GM04504 (cell line): ENCODE measurements at places on chromosomes 1 and 21.

DNA sequence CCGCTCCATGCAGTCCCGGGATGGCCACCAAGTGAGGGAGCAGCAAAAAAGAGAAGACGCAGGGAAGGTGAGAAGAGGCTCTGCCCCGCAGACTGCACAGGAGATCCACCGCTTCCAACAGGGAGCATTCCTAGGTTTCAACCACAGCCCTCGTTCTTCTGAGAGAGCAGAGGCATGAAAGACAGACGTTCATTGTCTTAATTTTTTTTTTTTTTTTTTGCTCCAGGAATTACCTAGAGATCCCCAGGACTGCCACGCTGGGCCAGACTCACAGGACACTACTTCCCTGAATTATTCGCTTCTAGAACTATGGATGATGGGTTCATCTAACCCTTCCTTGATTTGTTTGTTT is 33.2 kb upstream of the VASH2 start:
- no peak for DNase-seq

DNA sequence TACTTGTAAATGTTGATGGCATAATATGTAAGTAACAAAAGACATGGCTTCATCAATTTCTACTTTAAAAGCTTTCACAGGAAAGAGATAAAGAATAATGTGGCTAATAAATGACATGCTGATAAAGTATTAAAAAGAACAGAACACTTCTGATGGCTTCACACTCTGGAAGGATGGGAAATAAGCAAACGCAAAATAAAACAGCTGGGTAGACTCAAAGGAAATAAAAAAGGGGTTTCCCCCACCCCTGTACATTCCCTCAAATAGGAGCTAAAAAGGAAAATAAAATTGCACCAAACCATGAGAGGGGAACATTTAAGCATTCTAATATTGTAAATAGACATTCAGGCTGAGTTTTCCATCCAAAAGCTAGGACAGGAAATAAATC is 27.0 kb upstream of the DYRK1A start:
- no peak for DNase-seq

DNA sequence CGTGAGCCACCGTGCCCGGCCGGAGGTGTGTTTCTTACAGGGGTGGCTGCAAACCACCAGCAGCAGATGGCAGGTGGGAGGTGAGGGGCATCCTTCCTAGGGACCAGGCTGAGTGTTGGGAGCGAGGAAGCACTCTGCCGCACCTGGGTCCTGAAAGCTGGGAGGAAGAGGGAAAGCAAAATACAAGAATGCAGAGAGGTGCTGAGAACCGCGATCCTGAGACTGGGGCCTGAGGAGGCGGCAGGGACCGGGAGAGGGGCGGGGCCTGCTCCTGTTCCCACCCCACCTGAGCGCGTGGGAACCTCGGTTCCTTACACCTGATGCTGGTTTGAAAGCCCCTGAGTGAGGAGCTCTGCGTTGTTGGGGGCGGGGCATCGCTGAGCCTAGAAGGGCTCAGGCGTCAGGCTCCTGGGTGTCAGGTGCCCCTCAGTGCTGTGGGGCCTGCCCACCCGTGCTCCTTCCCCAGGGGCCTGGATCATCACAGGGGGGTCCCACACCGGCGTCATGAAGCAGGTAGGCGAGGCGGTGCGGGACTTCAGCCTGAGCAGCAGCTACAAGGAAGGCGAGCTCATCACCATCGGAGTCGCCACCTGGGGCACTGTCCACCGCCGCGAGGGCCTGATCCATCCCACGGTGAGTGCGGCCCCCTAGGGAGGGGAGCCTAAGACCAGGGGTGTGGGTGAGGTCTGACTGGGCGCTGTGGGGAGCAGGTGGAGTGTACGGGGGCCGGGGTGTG is 15.5 kb downstream of the TRPM2 start:
- no peak for DNase-seq

DNA sequence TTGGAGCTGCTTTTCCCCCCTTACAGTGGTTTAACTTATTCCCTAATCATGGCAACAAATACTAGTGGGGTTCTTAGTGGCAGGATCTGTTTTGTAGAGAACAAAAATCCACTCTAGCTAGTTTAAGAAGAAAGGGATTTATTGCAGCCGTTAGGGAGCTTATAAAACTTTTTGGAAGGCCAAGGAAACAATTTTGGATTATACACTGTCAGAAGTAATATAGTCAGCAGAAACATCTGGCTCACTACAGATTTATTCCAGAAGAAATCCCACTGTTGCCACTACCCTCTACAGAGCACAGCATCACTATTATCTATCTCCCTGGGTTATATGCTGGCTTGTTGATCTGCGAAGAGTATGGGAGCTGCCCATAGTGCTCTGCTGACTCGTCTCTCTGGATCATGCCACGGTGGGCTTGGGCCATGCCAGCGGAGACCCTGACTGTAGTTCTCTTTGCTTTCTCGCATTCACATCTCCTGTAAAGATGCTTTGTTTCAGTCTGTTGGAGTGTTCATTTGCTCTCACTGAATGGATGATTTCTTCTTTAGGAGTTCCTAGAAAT is 107.5 kb downstream of the ODF2L start:
- DNase-seq, result no peak

DNA sequence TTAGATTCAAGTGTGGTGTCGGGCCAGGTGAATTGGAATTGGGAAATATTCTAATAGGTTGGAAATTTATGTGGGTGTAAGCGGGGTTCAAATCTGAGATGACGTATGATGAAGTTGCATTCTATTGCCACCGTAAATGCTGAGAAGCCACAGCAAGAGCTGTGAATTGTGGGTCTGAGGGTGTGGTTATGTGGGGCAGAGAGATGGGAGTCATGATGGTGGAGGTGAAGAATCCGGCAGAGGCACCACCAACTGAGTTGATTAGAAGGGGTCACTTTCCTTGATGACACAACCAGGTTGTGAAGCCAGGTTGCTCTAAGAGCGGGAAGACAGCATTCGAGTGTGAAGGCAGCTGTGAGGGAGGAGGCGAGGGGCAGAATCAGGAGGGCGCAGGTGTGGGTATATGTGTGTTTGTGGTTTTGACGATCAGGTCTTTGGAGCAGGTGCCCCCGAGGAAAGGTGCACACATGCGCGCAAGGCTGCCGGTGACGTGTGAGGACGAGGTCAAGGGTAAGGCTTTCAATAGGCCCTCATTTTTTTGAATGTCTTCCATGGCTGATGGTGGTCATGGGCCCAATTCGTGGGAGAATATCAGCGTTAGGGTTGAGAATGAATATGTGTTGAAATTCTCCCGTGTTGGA is 18.7 kb downstream of the LRRC3 start:
- no peak for DNase-seq

DNA sequence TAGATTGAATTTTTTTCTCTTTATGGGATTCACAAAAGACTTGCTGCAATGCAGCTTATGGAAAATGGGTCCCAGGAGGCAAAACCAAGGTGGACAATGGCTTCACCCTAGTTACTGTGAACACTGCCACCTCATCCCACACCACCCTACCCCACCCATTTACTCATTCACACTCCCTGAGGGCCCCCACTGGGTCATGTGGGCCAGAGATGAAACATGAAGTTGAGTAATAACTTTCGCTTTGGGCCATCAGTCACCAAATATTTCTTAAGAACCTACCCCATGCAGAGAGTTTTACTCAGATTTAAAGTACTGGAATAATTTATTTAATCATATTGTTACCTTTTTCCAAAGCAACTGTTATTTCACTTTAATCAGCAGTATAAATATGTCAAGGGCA is 191.8 kb downstream of the TPR start:
- DNase-seq, result no peak

DNA sequence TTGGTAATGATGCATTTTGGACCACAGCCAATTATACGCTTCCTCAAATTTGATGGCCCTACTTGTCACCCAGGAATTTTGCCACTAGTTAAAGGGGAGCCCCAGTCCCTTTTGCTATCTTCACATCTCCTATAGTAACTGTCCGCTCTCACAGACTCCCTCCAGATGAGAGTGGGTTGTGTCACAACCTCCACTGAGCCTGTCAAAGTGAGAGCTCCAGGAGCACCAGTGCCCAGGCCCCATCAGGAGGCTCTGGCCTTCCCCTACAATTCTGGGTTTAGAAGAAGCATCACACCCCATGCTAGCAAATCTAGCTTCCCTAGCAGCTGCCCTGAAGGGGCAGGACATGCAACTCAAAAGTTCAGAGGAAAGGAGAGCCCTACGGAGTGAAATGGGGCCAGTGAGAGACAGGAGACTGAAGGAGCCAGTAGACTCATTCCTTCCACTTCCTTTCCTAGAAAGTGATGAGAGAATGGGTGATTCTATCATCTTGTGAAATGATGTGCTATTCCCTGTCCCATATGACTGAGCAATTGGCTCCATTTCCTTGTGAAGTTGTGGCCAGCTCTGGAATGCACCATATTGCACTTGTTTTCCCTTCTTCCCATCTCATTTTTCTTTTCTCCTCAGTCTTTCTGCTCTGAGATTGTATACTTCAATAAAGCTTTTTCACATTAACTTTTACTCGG is 541.3 kb downstream of the DPYD start:
- peak; percentile 69 for DNase-seq

- no peak for DNase-seq
Measured at GRCh38 chr1:63320022-63320721, 2.2 kb upstream of the FOXD3 start.

DNA sequence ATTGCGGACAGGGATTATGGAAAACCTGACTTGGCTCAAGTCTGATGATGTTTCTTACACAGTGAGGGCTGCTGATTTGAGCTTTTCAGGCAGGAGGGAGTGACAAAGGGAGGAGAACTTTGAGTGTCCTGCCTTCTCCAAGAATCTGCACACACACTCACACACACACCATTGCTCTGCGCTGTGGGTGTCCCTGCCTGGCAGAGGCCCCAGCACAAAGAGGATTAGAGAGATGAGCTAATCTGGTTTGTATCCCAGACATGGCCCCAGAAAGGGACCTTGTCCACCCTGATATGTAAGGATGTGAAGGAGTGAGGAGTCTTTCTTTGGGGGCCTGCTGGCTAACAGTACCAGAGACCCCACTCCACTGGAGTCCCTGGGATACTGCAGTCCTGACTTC is 5.9 kb upstream of the WNT2B start:
- no peak for DNase-seq

GRCh38 chr1:44336668-44337067 is 18.4 kb downstream of the ERI3 start:
- no peak for DNase-seq

DNA sequence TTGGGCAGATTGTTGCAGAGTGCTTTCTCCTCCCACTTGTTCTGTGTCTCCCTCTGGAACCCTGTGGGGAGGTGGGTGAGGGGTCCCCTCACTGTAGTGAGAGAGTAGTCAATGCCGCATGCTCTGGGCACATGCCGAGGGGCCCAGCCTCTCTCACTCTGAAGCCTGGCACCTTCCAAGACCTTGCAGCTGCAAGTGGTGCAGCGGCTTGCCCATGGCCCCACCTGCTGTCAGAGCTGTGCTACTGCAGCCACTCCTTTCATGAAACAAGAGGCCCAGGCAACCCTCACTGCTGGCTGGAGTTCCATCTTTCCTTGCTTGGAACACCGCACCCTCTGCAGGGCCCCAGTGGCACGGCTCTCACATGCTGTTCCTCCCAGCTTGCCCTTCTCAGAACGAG is 58.4 kb upstream of the COL6A1 start:
- peak; percentile 38 for DNase-seq

DNA sequence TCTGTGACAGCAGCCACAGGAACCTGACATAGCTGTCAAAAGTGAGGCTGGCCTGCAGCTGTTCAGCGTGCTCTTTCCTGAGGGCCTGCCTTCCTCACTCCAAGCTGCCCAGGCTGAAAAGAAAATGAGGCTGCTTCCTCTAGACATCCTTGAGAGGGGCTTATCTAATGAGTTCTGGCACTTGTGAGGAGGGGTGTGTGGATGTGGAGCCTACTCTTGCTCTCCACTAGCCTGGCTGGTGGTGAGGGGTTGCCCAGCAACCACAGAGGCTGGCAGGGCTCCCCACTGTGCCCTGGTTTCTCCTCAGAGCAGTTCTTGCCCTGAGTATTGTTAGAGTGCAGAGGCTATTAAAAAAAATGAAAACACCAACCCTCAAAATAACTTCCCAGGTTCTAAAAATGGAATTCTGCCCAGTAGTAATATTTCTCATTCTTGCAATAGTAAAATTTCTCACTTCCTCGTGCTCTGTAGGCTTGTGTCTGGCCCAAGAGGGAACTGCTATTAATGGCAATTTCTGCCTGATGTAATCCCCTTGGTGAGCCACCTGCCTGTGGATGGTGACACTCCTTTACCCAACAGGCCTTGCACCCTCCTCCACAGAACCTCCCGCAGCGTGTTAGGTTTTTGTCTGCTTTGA is 52.6 kb upstream of the EPS8L3 start:
- DNase-seq, result no peak

DNA sequence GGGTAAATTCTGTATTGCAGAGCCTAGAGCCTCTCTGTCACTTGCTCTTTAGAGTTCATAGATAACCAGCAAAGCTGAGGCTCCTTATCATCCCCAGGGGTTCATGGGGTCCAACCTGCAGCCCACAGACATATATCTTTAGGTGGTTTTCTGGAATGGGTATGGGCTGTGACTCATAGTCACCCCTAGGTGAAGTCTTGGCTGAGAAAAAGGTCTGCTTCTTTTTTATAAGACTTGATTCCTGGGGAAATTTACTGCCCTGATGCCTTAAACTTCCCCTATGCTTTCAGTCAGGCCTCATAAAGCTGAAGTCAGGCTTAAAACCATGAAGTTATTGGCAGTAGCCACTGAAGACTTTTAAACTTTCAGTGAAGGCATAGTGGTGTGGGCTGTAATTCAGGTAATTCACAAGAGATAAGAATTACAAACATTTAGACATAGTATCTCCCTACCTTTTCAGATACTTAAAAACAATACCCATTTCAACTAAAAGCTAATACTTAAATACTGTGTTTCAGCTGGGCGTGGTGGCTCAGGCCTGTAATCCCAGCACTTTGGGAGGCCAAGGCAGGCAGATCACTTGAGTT is 46.8 kb downstream of the MACO1 start:
- no peak for DNase-seq

DNA sequence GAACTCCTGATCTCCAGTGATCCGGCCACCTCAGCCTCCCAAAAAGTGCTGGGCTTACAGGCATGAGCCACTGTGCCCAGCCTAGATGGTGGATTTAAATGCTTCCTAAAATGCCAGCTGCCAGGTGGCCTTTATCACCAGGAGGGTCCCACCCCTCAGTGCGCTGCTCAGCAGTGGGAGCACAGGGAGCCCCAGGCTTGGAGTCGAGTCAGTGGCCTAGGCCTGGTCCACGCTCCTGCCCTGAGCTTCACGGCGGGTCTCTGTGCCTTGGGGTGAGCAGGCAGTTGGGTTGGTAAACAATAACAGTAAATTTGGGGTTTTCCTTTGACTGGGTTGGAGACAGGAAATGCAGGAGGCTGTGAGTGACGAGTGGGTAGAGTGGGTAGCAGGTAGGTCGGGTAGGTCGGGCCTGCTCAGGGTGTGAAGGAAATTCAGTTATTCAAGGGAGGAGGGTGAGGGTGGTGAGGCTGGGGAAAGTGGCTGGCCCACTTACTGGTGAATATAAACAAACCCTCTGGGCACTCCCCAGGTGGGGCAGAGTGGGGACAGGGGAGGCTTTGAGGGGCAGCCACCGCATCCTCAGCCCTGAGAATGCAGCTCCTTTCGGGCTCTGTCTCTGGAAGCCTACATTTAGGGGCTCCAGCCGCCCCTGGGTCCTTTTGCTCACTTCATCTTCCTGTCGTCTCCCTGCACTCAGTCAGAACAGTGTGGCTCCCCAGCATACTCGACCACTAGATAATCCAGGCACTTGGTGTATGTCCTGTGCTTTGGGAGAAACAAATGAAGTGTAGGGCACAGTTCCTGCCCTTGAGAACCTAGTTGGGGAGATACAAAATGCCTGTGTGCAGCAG is 33.5 kb upstream of the IL19 start:
- no peak for DNase-seq

- peak; percentile 1 for DNase-seq
Measured at GRCh38 chr1:210800756-210801155, 333.2 kb downstream of the KCNH1 start.
